ENCODE measurements at places on chromosomes 5 and 9.
A peak's percentile ranks its signal among the peaks of the same experiment; 100 is the strongest.

DNA sequence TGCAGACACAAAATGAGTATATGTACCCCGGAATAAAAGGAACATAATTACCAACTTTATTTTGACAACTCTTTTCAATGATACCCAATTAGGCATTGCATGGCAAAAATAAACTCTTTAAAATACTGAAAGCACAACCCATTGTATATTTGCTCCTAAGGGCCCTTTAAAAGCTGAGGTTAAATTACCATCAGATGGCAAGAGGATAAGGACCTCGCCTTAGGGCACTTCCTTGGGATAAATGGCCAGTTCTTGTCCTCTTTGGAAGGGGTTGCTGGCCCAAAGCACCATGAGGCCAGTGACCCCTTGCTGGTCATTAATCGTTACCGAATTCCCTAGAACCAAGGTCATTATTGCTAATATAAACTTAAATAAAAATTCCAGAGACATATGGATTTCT lies 46.0 kb downstream of the EBF1 start:
- DNase-seq: no peak

DNA sequence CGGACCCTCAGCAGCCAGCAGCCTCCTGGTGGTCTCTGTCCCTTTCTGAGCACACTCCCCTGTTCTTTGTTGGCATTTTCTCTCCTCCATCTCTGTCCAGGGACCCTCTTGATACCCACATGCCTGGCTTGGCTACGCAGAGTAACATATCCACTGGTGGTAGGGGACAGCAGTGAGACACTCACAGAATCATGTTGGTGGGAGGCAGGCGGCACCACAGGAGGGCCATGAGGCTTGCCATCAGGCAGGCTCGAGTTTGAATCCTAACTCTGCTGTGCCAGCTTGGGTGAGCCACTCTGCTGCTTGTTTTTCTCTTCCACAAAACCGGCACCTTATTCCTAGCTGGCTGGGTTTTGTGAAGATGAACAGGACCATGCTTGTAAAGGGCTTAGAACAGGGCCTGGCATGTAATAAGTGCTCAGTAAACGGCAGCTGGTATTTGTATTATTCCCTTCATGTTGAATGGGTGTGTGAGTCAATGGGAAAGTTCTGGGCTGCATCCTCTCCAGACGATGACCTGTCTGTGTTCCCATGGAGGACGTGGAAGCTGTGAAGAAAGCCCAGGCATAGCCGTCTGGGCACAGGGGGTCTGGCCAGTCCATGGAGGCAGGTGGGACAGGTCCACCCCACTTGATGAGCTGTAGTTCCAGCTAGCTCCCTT lies 2.3 kb downstream of the COL27A1 start:
- no peak for DNase-seq

DNA sequence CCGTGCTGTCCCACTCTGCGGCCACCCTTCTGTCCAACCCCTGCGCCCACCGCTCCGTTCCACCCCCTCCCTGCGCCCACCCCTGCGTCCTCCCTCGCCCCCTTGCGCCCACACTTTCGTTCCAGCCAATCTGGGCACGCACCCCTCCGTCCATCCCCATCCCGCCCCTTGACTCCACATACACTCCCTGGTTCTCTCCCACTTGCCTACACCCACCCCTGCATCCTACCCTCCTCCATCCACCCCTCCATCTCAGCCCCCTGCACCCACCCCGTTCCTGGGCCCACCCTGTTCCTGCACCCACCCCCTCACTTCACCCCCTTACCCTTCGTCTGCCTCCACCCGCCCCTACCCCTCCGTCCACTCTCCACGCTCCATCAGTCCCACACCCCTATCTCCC lies 7.0 kb downstream of the ADAMTS13 start:
- no peak for DNase-seq

GRCh38 chr5:2742921-2743679 lies 8.4 kb downstream of the IRX2 start:
- no peak for DNase-seq

GRCh38 chr9:69027355-69028097 lies 8.0 kb upstream of the FXN start:
- no peak for DNase-seq

- DNase-seq: no peak
Measured at GRCh38 chr5:143692342-143692741, 119.6 kb upstream of the HMHB1 start.

- no peak for DNase-seq
Measured at GRCh38 chr5:58544195-58544594, 38.7 kb upstream of the RAB3C start.

DNA sequence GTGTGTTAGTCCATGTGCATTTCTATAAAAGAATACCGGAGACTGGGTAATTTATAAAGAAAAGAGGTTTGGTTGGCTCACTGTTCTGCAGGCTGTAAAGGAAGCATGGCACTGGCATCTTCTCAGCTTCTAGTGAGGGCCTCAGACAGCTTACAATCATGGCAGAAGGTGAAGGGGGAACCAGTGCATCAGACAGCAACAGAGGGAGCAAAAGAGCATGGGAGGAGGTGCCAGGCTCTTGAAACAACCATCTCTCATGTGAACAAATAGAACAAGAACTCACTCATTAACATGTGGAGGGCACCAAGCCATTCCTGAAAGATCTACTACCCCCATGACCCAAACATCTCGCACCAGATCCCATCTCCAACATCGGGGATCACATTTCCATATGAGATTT lies 89.2 kb upstream of the IL33 start:
- no peak for DNase-seq

DNA sequence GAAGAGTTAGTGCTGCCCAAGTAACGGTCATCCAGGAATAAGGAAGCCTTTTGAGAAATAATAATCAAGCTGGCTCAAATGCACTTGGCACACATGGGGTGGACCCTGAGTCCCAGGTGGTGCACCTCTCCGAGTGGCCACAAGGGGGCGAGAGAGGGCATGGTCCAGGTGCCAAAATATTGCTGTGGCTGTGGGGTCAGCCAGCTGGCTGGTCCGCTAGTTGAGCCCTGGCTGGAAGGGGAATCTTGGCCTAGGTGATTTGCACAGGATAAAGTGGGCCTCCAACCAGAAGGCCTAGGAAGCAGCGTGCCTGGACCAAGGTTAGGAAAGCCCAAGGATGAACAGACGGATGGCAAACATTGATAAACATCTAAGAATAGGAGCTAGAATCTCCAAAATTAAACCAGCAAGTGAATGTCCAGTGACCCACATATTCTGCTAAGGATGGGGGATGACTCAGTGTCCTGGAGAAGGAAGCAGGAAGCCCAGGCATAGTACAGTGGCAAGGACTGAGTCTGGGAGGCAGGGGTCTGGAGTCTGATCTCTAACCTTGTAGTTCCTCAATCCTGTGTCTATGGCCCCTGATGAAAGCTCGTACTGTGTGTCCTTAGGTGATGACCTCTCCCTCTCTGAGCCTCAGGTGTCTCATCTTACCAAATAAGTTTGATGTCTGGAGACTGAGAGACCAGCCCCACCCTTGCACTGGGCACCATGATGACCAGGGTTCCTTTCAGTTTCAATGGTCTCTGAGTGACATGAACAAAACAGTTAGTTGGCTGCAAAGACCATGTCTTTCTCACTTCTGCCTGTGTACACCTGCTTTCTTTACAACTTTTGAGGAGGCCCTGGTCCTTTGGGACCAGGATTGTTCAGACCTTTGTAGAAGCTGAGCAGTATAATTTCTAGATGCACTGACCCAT lies 19.2 kb upstream of the SHB start:
- DNase-seq: peak; percentile 67

DNA sequence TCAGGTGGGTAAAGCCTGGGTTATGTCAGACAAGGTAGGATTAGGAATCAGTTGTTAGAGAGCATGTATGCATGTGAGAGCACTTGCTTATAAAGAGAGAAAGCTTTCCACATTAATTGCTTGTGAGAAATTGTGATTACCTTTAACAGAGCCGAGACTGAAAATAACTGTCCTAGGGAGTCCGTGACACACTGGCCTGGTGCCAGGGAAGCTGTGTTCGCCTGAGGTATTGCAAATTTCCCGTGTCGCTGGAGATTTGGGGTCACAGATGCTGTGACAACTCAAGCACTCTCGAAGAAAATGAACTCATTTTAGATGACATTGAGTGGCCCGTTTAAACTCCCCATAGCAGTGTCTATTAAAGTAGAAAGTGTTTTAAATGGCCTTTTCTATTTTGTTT lies 9.6 kb downstream of the SLC1A1 start:
- DNase-seq: no peak

- DNase-seq: no peak
Measured at GRCh38 chr5:14777187-14777586, 94.4 kb downstream of the ANKH start.

DNA sequence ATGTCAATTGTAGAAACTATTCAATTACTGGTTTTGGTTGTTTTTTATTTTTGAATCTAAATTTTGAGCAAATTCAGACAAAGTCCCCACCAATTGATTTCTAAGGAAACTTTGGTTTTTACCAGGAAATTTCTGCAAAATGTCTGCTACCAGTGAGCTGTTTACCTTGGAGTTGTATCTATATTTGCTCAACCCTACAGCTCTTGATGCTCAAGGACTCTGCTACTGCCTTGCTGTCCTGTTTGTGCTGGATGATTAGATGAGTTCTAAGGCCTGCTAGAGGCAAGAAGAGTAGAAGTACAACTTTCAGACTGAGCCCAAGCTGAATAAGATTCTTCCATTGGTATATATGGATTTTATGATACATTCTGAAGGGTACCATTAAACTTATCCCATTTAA lies 42.6 kb upstream of the KIF2A start:
- DNase-seq: no peak

- DNase-seq: no peak
Measured at GRCh38 chr5:131525805-131526204, 109.2 kb downstream of the RAPGEF6 start.

GRCh38 chr9:77016526-77017504 lies 2.6 kb upstream of the FOXB2 start:
- no peak for DNase-seq

- no peak for DNase-seq
Measured at GRCh38 chr9:135373820-135374219, 105.8 kb upstream of the PPP1R26 start.

- DNase-seq: no peak
Measured at GRCh38 chr5:159106193-159106568, 6.5 kb upstream of the EBF1 start.

DNA sequence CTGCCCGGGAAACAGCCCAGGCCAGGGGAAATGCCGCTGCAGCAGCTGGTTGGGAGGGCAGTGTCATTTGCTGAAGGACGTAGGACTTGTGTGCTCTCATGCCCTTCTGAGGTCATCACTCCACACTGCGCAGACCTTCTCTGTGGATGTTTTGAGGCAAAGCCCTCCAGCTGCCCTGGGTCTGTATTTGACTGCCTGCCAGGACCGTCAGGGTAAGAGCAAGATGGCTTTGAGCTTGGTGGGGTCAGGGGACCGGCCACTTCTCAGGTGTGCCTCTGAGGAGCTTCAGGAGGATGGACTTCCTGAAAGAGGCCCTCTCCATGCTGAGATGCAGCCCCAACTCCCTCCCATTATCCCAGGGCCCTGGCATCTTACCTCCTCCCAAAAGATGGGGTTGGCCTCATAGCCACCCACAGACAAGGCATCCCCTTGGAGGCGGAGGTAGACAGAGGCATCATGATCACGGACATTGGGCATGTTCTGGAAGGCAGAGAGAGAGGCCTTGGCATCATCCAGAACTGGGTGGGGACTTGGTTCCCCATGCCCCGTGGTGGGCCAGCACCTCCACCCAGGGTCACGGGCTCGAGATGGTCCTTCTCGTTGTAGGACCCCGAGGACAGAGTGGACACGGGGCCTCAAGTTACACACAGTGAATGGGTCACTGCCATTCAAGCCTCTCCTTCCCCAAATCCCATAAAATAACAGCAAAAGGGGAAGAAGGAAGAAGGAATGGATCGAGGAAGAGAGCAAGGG lies 19.4 kb downstream of the SARDH start:
- no peak for DNase-seq

DNA sequence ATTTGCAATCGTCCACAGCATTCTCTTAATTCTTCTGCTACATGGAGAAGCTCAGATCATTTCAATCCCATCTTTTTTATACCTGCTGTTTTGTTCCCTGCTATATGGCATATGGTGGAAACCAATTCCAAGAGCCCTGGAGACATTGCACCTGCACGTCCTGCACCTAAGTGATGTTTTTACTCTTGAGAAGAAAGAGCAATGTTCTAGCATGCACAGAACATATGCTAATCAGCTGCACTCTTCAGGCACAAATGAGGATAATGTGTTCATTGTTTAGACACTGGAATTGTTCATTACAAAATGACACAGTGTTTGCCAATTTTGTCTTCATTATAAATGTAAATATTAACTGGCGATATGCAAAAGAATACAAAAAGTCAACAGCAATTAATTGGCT lies 935.8 kb downstream of the TLE4 start:
- DNase-seq: no peak

DNA sequence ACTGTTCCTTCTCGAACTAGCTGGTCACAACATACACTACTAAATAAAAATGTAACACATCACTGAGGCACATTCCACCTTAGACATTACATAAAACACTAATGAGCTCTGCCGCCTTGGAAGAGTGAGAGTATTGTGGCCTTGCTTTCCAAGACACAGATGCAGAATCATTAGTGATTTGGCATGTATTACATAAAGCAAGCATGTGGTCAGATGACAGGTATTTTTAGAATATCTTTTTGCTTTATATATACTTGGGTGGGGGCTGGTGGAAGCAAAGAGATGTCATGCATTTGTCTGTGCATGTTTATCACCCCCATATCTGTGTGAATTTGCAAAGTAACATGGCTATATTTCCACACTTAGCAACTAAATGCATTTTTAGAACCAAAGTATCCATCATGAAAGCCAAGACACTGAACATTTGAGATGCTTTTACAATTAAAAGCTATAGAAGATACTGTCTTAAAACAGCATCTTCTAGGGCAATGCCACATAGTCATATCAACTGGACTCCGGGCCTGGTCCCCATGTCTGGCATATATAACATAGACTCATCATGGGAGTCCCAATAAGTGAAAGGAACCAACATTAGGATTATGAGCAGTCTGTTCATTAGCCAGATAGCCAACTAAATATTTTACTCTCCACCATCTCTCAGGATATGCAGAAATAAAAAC lies 213.5 kb downstream of the MEF2C start:
- no peak for DNase-seq

GRCh38 chr9:84615544-84615943 lies 54.0 kb upstream of the NTRK2 start:
- no peak for DNase-seq

DNA sequence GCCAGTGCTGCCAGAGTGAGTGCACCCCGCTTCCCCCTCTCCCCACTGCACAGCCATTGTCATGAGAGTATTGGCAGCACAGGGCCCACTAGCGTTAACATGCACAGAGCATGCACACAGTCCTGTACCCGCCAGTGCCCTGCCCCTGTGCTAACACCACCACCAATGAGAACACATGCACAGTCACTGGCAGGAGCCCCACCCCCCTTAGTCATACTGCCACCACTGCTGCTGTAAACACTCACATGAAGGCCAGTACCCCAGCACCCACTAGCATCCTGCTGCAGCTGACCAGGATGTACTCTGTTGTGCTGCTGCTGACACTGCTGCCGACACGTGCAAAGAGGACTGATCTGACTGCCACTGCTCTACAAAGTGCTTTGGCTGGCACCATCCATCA lies 19.5 kb upstream of the RANBP6 start:
- no peak for DNase-seq

DNA sequence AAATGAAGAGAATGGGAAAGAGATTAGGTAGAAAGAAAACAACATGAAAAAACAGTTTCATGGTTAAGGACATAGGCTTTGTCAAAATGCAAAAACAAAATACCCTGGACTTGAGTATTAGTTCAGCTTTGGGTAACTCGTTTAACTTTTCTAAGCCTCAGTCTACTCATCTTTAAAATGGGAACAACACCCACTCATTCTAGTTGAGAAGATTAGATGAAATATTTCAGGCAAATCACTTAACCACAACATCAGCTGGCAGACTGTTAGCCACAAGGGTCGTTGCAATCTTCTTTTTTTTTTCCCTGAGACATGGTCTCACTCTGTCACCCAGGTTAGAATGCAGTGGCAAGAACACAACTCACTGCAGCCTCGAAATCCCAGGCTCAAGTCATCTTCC lies 185.6 kb downstream of the DCP2 start:
- DNase-seq: no peak

Measured in stimulated activated CD4-positive, alpha-beta T cell treated with anti-CD3 and anti-CD28 coated beads, Interleukin-1b, Interleukin-23, amount 100 ng/mL, for 4 hours (primary cell).